ENCODE measurements at places on chromosomes 6 and 20.

- no peak for DNase-seq
Observed at GRCh38 chr20:45938727-45939438, 4.4 kb downstream of the PCIF1 start.

- DNase-seq, result peak; percentile 54
Observed at GRCh38 chr6:125310994-125311649, 9.4 kb upstream of the HDDC2 start.

DNA sequence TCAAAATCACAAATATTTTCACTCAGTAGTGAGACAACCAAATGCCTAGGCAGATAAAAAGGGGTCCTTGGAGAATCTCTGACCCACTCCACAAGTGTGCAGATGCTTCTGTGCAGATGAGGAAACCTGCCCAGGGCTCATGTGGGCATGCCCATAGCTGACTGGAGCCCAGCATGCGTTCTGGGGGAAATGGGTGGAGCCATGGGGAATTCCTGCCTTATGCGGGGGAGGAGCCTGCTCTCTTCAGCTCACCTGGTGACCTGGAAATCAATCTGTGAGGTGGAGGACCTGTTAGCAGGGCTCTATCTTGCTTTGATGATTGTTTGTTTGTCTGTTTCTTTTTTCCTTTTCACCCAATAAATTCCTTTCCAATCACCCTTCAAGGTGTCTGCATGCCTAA, 23.4 kb upstream of the PLN start:
- DNase-seq, result no peak

- no peak for DNase-seq
Observed at GRCh38 chr6:169092375-169092774, 161.3 kb downstream of the THBS2 start.

GRCh38 chr6:148134592-148134991, 208.0 kb upstream of the SASH1 start:
- DNase-seq, result no peak

- DNase-seq, result no peak
Observed at GRCh38 chr6:25537349-25538018, 114.5 kb upstream of the SCGN start.

DNA sequence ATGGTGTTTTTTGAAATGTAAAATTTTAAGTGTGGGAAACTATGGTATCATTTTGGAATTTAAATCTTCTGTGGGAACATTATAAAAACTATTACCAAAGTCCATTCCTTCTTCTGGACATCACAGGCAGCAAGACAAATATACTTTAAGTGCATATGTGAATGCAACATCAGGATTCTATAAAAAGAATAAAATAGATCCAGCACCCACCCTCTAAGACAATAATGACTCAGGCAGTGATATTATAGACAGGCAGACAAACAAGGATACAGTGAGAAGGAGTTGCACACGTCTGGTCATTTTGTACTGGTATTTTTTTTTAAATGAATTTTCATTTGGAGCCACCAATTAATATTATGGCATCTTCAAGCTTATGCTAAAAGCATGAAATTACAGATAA, 21.1 kb upstream of the NEDD9 start:
- DNase-seq, result no peak

DNA sequence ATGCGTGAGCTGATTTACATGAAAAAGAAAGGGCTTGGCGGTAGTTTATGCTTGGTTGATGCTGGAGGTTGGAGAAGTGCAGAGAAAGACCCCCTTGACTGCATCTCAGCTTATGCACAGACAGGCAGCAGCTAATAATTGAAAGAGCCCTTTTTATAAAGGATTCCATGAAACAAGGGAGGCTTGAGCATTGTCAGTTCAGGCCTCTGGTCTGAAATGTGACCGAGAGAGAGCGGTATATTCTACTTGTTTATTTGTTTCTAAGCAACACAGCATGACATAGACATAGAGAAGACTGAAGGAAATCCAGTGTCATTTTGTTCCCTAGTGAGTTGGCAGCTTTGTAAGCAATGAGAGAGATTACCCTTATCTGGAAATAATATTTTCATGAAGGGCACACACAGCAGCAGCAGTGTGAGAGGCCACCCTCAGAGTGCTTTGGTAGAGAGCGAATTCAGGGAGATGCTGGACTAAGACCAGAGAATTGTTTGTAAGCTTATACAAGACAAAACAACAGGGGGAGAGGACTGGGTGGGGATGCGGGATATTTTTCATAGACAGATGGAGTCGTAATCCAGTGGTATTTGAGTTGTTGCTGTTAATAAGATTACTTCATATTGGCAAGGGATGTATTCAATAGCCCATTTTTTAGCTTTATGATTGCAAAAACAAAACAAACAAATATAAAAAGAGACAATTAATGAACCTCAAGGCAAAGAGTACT, 34.6 kb upstream of the LAMA2 start:
- DNase-seq, result no peak

DNA sequence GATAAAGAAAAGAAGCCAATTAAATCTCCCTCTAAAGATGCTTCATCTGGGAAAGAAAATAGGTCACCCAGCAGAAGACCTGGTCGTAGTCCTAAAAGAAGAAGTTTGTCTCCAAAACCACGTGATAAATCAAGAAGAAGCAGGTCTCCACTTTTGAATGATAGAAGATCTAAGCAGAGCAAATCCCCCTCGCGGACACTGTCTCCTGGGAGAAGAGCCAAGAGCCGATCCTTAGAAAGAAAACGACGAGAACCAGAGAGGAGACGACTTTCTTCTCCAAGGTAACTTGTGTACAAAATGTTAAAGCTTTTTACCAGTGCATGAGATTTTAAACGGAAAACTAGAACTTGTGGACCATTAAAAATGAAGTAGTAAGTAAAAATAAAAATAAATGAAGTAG, 46.5 kb downstream of the FAM217A start:
- no peak for DNase-seq

GRCh38 chr20:62350098-62350628, 16.9 kb downstream of the LAMA5 start:
- no peak for DNase-seq

GRCh38 chr6:139457476-139457875, 83.0 kb upstream of the CITED2 start:
- DNase-seq, result no peak

GRCh38 chr6:138817799-138818198, 21.9 kb downstream of the ECT2L start:
- DNase-seq, result no peak

DNA sequence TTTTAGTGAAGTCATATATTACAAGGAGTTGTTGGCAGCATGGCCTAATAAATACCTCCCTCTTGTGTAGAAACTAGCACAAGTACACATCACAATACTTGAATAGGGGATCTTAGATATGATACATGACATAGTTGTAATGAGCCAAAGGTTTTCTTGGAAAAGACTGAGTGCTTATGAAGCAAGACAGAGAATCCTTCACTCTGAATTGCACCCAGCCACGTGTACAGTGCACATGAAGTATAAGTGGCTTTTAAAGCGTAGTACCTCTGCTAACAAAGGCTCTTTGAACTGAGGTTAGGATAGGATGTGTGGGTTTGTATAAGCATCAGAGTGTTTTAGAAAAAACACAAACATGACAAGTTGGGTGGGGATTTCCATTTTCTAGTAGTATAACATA, 145.5 kb upstream of the STMND1 start:
- no peak for DNase-seq

GRCh38 chr6:137105375-137105774, 60.6 kb upstream of the IL20RA start:
- DNase-seq, result no peak

All from CD4-positive, CD25-positive, alpha-beta regulatory T cell (primary cell).